ENCODE measurements at places on chromosomes 3 and 15. TPM values are rescaled to one million over a fixed set of nuclear protein-coding genes. Genes with fewer than 3 reads are reported as not detected.

- peaks cover 13% of the 10 kb centered on the region for H3K36me3 ChIP-seq
- H3K4me1 ChIP-seq: no peaks in the 10 kb centered on the region
- no peak overlapping the region for H3K4me3 ChIP-seq
- DNase-seq: no peak
- H3K27me3 ChIP-seq: no peaks in the 10 kb centered on the region
These were observed 50.0 kb downstream of the ABCC5 start for GRCh38 chr3:183967693-183968092.

CKMT1B gene
- 14.5 TPM for total RNA-seq

RHCG gene
- 1.5 TPM for total RNA-seq

MME gene
- total RNA-seq: 8.4 TPM

DNA sequence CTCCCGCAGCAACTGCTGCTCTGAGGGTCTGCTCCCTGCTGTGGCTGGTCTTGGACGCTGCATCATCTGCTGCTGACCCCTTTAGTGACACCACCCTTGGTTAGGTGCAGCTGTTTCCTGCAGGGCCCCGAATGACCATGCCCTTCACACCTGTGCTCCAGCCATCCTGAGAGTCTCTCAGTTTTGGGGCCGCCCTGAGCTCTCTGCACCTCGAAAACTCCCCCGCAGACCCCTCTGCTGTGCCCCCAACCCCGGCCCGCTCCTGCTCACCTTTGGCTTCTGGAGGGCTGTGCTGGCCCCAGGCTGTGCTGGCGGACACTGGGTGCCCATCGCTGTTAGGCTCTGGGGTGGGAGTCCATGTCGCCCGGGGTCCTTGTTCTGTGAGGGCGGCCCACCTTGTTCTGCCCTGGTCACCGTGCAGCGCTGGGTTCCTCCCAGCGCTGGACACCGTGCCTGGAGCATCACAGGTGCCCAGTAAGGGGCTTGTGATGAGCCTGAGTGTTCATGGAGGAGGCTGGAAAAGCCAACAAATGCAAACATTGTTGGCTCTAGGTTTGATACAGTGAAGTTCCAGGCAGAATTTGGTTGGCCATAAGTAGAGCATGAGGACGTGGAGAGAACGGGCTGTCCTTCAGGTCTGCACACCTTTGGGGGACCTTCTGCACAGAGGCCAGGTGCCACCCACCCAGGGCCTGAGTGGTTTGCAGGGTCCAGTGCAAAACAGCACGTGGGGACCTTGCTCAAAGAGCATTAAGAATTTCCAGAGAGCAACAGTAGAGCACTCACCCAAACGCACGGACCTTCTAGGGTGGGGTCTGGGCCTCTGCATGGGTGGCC lies 12.3 kb downstream of the ABTB1 start:
- H3K27ac ChIP-seq: no peak overlapping the region
- H3K4me1 ChIP-seq: no peaks in the 10 kb centered on the region
- no peaks in the 10 kb centered on the region for H3K27me3 ChIP-seq
- no peaks in the 10 kb centered on the region for H3K36me3 ChIP-seq
- peak; percentile 30 for DNase-seq
- no peak overlapping the region for H3K4me3 ChIP-seq
